Effector CD8-positive, alpha-beta T cell (primary cell): ENCODE measurements at places on chromosomes 5 and 9.

DNA sequence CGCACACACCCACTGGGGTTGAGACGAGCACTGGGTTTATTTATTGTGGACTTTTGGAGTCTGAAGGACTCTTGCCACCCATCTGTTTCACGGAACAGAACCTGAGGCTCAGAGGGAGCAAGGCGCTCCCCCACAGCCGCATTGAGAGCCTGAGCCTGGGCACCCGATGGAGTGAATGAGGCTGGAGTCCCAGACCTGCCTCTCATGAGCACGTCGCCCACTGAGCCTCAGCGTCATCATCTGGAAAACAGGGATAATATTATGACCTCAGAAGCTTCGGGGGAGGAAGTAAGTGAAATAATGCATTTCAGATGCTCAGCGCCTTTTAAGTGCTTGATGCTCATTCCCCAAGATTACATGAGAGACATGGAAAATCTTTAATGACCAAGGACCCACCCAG, 5.5 kb downstream of the NEK6 start:
- DNase-seq, result no peak

DNA sequence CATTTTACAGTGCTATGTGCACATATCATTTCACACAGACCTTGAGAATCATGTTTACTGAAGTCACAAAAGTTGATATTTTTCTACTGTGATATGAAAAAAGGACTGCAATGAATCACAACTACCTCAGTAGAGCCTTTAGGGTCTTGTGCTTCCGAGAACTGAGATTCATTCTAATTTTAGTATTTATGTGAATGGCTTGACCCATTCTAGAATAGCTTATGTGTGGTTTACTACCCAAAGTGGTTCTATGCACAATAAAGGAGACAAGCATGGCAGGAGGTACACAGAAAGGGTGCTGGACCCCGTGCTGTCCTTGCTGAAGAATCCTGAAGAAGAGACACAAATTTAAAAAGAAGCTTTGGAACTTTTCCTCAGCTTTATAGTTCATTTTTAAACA, 28.2 kb downstream of the MEF2C start:
- no peak for DNase-seq

GRCh38 chr9:124116683-124117363, 105.3 kb downstream of the LHX2 start:
- DNase-seq, result no peak

DNA sequence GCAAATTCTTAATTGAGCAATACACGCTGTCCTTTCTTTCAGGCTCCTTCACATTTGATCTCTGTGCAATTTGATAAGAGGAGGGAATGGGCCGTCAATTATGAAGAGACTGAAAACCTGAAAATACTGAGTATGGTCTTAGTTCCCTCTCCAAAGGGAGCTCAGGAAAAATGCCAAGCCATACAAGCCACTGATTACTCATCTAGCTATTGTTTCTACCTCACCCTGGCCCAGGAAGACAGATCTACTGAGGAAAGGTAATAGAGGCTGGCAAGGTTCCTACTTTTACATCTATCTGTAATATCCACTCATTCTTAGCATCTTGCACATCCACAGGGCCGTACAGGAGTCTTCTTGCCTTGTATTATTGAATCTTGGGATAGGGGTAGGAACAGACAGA, 23.7 kb upstream of the TNC start:
- DNase-seq, result no peak

- DNase-seq, result no peak
Measured at GRCh38 chr5:93705896-93706295, 35.5 kb downstream of the POU5F2 start.

- no peak for DNase-seq
Measured at GRCh38 chr5:176352116-176352878, 9.3 kb downstream of the KIAA1191 start.

DNA sequence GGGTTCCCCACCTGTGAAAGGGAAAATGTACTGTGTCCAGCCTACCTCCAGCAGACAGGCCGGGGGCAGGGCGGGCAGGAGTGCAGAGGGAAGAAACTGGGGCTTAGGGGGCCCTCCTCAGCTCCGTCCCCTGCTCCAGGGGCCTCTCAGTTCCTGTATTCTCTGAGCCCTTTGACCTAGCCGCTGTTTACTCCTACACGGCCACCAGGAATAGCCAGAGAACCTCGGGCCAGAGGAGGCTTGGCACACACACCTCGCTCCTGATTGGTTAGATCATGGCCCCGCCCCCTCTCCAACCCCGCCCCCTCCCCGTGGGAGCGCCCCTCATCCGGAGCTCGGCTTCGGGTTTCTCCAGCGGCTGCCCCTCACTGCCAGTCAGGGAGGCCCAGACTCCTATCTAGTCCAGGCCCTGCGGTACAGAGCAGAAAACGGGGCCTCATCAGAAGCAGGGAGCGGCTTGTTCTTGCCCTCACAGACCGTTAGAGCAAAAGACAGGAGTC, 2.2 kb downstream of the ST6GALNAC6 start:
- peak; percentile 29 for DNase-seq

- no peak for DNase-seq
Measured at GRCh38 chr5:69502767-69503488, 10.3 kb downstream of the OCLN start.

DNA sequence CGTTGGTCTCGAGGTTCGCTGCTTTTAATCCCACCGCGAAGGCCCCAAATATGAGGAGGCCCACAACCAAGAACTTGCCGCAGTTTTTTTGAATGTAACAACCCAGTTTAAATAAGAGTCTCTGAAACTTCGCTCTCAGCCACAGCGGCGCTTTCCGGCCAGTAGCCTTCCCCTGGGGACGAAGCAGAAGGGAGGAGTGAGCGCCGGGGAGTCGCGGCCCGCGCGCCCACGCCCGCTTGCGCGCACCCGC, 10.4 kb downstream of the PTCH1 start:
- DNase-seq, result no peak

DNA sequence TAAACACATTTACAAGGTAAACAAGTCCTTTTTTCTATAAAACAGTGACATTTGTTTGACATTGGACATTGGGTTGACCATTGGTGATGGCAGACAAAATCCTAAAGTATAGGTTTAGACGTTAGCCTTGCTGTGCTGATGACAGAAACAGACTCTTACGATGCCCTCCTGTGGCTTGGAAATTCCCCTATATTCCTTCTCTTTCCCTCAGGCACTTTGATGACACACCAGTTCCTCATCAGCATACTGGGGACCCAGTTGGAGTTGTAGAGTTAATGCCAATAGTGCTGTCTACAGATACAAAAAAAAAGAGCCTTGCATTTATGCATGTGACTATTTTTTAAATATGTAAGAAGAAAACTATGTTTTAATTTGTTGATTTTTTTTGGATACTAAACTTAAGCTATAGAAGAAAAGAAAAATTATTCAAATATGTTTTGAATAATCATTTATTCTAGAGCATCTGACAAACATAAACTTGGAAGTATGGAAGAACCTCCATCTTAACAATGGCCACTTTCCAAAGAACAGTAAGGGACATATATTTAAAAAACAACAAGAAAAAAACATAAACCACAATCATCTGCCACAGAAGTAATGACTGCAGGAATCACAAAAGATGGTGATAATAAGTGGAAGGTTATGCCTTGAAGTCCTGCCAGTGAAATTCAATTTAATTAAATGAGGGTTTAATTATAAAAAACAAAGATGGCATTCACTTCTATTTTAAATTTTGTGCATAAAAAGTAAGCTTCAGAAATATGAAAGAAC, 75.6 kb upstream of the SNCAIP start:
- DNase-seq, result no peak

GRCh38 chr9:20508242-20508641, 114.1 kb downstream of the MLLT3 start:
- DNase-seq, result no peak

DNA sequence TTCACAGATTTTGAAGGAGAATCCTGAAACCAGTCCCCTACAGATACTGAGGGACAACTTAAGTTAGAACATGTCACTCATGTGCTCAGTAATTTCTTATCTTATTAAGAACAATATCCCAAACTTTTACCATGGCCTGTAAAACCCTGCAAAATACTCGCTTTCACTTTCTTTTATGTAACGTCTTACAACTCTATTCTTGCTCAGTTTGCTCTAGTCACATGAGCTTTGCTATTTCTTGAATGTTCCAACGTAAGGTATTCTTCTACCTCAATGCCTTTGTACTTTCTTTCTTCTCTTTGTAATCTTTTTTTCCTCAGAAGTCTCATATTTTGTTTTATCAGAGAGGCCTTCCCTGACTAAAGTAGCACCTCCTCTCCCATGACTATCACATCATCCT, 14.1 kb downstream of the TMEM38B start:
- no peak for DNase-seq

- DNase-seq, result no peak
Measured at GRCh38 chr5:150567031-150567717, 59.2 kb downstream of the NDST1 start.
